ENCODE measurements at places on chromosomes 2 and 18. TPM values are rescaled to one million over a fixed set of nuclear protein-coding genes. Genes with fewer than 3 reads are reported as not detected.

Gene GALR1
- total RNA-seq: not detected

Gene CRYBA2
- not detected for total RNA-seq

Gene SNORC
- 0.72 TPM for total RNA-seq

Gene MYL1
- total RNA-seq: not detected

Gene SCYGR4
- not detected for total RNA-seq

Gene TUBB8B
- not detected for total RNA-seq

Gene PIEZO2
- 46.7 TPM for total RNA-seq

DNA sequence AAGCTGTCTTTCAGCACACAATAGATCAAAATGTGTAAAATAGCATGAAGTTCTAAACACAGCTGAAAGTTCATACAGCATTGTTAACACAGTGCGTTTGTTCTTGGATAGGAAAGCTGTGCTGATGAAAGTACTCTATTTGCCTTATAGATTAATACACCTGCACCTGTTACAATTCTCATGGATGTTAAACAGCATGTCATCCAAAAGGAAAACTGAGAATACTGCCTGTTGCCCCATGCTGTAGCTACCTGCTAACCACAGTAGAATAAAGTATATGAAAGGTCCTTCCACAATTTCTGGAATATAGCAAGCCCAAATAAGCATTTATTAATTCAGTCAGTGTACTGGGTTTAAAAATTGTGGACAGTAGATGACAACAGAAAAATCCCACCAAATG lies 166.7 kb upstream of the DTNA start:
- no peaks in the 10 kb centered on the region for H3K36me3 ChIP-seq
- peaks cover 3% of the 10 kb centered on the region for H3K27me3 ChIP-seq
- no peak overlapping the region for H3K27ac ChIP-seq
- H3K4me3 ChIP-seq: no peak overlapping the region
- DNase-seq: no peak
- no peaks in the 10 kb centered on the region for H3K4me1 ChIP-seq

GRCh38 chr2:69753659-69754363 lies 11.9 kb downstream of the ANXA4 start:
- no peak for DNase-seq
- H3K36me3 ChIP-seq: peaks cover 5% of the 10 kb centered on the region
- no peak overlapping the region for H3K4me3 ChIP-seq
- peaks cover 6% of the 10 kb centered on the region for H3K4me1 ChIP-seq

DNA sequence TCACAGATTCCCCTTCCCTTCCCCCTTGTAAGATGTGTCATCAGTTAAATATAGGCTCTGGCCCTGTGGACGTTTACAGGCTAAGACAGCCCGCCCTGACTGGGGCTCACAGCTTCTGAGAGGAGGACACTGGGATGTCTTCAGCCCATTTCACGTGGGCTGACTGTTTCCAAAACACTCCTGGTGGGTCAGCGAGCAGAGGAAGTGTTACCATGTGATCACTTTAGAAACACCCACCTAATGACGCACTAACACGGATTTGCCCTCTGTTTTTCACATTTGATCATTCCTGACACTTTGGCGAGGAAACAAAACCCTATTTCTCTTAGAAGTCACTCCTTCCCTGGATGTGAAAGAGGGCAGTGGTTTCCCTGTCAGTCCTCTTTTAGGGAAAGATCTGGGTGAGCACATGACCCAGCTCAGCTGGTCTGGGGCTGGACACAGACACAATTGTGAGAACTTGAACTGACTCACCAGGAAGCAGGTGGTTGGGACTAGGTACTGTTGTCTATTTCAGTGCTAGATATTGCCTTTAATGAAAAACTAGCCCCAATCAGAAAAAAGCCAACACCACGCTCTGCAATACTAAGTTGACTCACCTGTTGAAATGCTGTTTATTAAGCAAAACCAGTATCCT lies 38.8 kb downstream of the BMP10 start:
- H3K36me3 ChIP-seq: no peaks in the 10 kb centered on the region
- DNase-seq: no peak

- H3K27ac ChIP-seq: no peak overlapping the region
- peaks cover 17% of the 10 kb centered on the region for H3K4me1 ChIP-seq
- no peaks in the 10 kb centered on the region for H3K27me3 ChIP-seq
- DNase-seq: no peak
- no peaks in the 10 kb centered on the region for H3K36me3 ChIP-seq
These were observed 291.9 kb downstream of the ALK start for GRCh38 chr2:29629495-29629894.

GRCh38 chr2:65420712-65421431 lies 11.5 kb downstream of the SPRED2 start:
- H3K27ac ChIP-seq: peak overlapping the region; percentile 60
- peak; percentile 70 for DNase-seq
- H3K36me3 ChIP-seq: no peaks in the 10 kb centered on the region
- H3K27me3 ChIP-seq: no peaks in the 10 kb centered on the region

GRCh38 chr2:66794070-66794469 lies 359.1 kb downstream of the MEIS1 start:
- H3K27ac ChIP-seq: no peak overlapping the region
- no peaks in the 10 kb centered on the region for H3K4me1 ChIP-seq
- no peak overlapping the region for H3K4me3 ChIP-seq
- DNase-seq: no peak
- H3K36me3 ChIP-seq: no peaks in the 10 kb centered on the region

DNA sequence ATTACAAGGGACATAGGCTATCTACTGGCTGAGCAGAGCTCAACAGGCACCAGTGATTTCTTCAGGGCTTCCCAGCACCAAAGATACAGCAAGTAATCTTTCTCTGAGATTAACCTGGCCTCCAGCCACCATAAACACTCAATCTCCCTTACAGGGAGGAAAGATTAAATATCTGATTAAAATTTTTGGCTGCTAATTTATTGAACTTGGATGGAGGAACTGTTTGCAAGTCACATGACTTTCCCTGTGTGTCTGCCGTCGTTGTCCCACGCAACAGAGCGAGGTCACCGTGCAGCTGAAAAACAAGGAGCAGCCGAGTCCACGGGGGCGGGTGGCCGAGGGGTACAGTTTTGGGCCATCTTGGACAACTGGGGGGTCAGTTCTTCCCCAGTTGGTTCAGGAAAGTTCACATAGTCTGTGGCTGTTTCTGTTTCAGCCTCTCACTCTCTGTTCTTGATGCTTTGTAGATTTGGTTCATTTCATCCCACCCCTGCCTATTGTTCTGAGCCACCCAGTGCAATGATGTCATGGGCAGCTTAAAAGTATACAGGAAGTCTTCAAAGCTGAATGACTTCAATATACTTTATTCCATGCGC lies 186.8 kb upstream of the CTAGE1 start:
- DNase-seq: peak; percentile 30
- no peaks in the 10 kb centered on the region for H3K36me3 ChIP-seq
- no peak overlapping the region for H3K4me3 ChIP-seq
- no peaks in the 10 kb centered on the region for H3K27me3 ChIP-seq
- H3K27ac ChIP-seq: peak overlapping the region; percentile 69

DNA sequence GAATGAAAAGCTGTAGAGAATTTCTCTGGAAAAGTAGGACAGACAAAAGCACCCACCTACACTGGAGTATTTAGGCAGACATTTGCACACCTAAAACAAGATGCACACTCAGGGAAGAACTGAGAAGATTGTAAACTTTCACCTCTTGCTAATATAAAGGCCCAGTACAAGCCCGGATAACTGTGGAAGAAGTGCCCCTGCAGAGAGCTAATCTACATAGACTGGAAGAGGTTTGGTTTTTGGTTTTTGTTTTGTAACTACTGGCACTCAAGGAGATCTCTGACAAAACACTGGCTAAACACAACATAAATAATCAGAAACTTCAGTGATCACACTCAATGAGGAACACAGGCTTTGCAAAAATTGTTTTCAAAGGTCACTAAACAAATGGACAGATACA lies 782.2 kb upstream of the SLC8A1 start:
- H3K4me3 ChIP-seq: no peak overlapping the region
- no peak for DNase-seq
- no peaks in the 10 kb centered on the region for H3K4me1 ChIP-seq

DNA sequence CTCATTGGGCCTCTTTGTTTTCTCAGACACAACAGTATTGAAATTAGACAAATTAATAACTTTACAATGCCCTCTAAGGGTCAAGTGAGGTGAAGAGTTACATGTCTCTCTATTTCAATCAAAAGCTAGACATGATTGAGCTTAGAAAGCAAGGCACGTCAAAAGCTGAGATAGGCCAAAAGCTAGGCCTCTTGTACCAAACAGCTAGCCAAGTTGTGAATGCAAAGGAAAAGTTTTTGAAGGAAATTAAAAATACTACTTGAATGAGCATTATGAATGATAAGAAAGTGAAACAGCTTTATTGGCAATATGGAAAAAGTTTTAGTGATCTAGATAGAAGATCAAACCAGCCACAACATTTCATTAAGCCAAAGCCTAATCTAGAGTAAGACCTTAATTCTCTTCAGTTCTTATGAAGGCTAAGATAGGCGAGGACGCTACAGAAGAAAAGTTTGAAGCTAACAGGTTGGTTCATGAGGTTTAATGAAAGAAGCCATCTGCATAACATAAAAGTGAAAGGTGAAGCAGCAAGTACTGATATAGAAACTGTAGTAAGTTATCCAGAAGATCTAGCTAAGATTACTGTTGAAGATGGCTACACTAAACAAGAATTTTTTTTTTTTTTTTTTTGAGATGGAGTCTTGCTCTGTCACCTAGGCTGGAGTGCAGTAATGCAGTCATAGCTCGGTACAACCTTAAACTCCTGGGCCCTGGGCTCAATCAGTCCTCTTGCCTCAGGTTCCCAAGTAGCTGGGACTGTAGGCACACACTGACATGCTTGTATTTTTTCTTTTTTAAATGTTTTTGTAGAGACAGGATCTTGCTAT lies 65.5 kb downstream of the FAM117B start:
- no peaks in the 10 kb centered on the region for H3K36me3 ChIP-seq
- H3K4me3 ChIP-seq: no peak overlapping the region
- H3K27ac ChIP-seq: no peak overlapping the region
- DNase-seq: no peak
- no peaks in the 10 kb centered on the region for H3K4me1 ChIP-seq
- H3K27me3 ChIP-seq: no peaks in the 10 kb centered on the region

GRCh38 chr2:137165968-137166367 lies 400.6 kb downstream of the THSD7B start:
- H3K4me3 ChIP-seq: no peak overlapping the region
- DNase-seq: no peak
- H3K36me3 ChIP-seq: no peaks in the 10 kb centered on the region
- no peaks in the 10 kb centered on the region for H3K27me3 ChIP-seq
- H3K4me1 ChIP-seq: peaks cover 3% of the 10 kb centered on the region

DNA sequence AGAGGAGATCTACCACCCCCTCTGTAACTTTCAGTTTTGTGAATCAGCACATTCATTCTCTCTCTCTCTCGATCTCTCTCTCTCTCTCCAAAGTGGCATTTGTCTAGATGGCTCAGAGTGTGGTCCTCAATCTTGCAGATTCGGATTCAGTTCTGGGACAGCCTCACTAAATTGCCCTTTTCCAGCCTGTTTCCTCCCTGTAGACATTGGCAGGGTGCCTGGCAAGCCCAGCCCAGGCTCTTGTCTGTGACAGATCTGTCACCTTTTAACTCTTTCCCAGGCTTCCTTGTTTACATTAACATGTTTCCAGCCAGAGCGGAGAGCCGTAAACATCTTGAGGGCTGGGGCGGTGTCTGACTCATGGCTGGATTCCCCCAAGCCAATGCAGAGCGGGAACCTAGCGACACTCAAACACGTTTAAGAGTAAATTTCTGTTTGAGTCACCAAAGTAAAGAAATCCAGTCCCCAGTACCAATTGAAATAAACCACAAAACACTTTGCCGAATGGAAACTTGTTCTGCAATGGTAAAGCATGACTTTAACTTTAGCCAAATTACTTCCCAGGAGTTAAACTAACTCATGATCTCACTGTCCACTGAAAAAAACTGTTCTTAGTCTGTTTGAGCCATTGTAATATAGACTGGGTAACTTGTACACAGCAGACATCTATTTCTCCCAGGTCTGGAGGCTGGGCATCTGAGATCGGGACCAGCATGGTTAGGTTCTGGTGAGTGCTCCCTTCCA lies 6.6 kb upstream of the CYP27C1 start:
- H3K36me3 ChIP-seq: no peaks in the 10 kb centered on the region
- peak; percentile 89 for DNase-seq
- H3K4me1 ChIP-seq: peaks cover 25% of the 10 kb centered on the region
- peak overlapping the region; percentile 87 for H3K27ac ChIP-seq
- peak overlapping the region; percentile 56 for H3K4me3 ChIP-seq

GRCh38 chr2:96265349-96265839 lies 403 bp downstream of the TMEM127 start:
- H3K36me3 ChIP-seq: peaks cover 38% of the 10 kb centered on the region
- H3K4me1 ChIP-seq: peaks cover 55% of the 10 kb centered on the region
- H3K4me3 ChIP-seq: peak overlapping the region; percentile 98
- H3K27me3 ChIP-seq: no peaks in the 10 kb centered on the region

DNA sequence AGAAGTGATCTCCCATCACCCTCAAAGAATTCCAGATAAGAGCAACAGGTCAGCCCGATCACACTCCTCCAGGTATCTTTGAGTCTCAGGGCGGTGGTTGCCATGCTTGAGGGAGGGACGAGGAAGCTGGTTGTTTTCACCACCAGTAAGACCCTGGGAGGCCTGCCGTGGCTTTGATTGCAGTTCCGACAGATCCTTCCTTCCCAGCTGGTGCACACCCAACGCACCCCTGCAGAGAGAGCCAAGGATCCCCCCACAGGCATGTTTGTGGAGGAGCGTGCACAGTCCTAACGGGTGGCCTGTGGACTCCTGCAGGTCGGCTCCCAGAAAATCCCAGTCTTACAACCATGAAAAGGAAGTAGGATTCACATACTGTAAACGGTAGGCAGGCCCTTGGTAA lies 13.8 kb upstream of the ZNF236 start:
- H3K27ac ChIP-seq: no peak overlapping the region
- no peak overlapping the region for H3K4me3 ChIP-seq
- no peaks in the 10 kb centered on the region for H3K4me1 ChIP-seq
- H3K27me3 ChIP-seq: no peaks in the 10 kb centered on the region
- DNase-seq: no peak

GRCh38 chr2:197294260-197294659 lies 16.3 kb downstream of the ANKRD44 start:
- no peaks in the 10 kb centered on the region for H3K27me3 ChIP-seq
- DNase-seq: no peak
- H3K27ac ChIP-seq: no peak overlapping the region
- no peak overlapping the region for H3K4me3 ChIP-seq

- H3K4me1 ChIP-seq: no peaks in the 10 kb centered on the region
- H3K4me3 ChIP-seq: no peak overlapping the region
- H3K27me3 ChIP-seq: no peaks in the 10 kb centered on the region
- DNase-seq: no peak
- no peak overlapping the region for H3K27ac ChIP-seq
- H3K36me3 ChIP-seq: no peaks in the 10 kb centered on the region
These were observed 112.5 kb downstream of the BMPR2 start for GRCh38 chr2:202488671-202489070.

GRCh38 chr2:135694711-135695110 lies 46.9 kb upstream of the UBXN4 start:
- H3K27me3 ChIP-seq: no peaks in the 10 kb centered on the region
- no peak overlapping the region for H3K27ac ChIP-seq

DNA sequence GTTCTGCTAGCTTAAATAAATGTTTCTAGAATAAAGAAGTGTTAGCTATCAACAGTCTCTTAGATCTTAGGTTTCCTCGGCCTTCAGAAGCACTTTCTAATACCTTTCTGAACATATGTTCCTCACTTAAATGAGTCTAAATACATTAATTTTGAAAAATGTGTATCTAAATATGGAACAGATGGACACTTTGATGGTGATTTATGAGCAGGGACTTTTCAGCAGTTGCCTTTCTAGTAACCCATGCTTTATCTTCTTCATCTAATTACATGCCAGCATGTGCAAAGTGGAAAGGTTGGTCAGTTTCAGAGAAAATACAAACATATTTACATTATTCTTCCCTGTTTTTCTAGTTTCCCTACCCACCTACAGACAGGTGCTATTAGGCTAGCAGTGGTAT lies 797.0 kb upstream of the CHAC2 start:
- no peak overlapping the region for H3K4me3 ChIP-seq
- DNase-seq: no peak
- no peak overlapping the region for H3K27ac ChIP-seq
